LHCN-M2 (cell line): ENCODE measurements at places on chromosomes 6 and 20.

DNA sequence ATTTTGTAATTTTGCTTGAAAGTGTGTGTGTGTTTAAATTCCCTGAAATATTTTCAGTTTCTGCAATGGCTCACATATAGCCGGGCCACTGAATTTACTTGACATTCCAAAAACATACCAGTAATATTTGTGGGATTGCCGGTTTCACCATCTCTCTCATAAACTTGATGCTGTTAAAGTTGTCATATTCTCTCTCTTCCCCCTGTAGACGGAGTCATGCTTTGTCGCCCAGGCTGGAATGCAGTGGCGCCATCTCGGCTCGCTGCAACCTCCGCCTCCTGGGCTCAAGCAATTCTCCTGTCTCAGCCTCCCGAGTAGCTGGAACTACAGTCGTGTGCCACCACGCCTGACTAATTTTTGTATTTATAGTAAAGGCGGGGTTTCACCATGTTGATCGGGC is 122.1 kb downstream of the TIAM2 start:
- peak; percentile 79 for DNase-seq

- DNase-seq: peak; percentile 43
Observed at GRCh38 chr20:44961870-44962267, 1.7 kb upstream of the TOMM34 start.

- DNase-seq: peak; percentile 66
Observed at GRCh38 chr20:53752971-53753879, 159.6 kb upstream of the ZNF217 start.

GRCh38 chr6:108589244-108589791 is 28.6 kb downstream of the FOXO3 start:
- peak; percentile 84 for DNase-seq

- no peak for DNase-seq
Observed at GRCh38 chr6:14094721-14095120, 22.9 kb upstream of the CD83 start.

DNA sequence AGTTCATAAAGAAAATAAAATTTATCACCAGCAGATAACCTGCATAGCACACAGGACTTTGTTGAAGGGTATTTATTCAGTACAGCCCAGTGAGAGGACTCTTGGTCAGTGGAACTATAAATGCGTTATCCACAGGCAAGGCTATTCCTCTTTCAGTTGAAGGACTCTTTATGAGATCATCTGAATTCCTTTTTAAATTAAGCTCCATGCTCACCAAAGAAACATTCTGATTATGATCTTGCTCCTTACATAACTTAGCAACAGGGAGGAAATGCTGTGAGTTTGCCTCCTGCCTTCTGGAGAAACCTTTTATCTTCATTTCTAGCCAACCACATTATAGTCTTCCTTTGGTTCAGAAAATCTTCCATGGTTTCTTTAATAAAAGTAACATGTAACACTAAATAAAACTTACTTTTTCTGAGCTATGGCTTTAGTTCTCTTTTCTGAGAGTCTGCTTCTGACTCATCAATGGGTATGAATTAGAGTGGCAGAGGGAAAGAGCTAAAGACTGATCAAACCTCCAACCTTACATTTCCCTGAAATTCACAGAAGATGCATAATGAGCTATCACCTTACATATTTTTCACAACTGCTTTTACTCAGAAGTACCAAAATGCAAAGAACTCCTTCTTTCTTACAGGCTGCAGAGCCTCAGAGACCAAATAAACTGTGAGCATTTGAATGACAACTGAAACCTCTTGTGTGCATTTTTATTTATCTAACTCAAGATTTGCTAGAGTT is 267.2 kb downstream of the ADGRG6 start:
- DNase-seq: peak; percentile 56

DNA sequence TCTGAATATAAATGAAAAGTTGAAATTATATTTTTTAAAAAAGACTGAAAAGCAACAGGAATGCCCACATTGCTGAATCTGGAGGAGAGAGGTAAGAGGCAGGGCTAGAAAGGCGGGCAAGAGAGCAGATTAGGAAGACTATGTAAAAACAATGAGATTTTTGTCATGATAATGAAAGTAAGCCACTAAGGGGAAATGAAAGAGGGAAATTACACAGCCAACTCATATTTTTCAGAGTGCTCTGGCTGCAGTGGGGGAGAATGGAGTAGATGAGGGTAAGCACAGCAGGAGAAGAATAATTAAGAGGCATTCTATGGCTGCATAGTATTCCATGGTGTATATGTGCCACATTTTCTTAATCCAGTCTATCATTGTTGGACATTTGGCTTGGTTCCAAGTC is 281.9 kb downstream of the PKHD1 start:
- DNase-seq: no peak

DNA sequence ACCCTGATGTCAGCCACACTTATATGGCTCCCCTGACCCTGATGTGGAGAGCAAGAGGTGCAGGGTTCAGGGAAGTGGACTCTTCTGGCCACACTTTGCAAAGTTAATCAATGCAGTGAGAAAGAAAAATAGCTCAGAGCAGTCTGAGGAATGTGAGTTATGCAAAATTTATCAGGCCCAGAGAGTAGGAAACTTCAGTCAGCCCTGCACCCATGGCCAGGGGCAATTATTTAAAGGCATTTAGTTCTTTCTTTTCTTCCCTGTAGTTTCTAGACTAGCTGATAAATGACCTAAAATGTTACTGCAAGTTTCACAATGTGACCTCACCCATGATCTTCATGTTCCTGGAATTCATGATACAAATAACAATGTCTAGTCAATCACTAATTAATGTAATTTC is 143.7 kb upstream of the GGTLC1 start:
- no peak for DNase-seq

DNA sequence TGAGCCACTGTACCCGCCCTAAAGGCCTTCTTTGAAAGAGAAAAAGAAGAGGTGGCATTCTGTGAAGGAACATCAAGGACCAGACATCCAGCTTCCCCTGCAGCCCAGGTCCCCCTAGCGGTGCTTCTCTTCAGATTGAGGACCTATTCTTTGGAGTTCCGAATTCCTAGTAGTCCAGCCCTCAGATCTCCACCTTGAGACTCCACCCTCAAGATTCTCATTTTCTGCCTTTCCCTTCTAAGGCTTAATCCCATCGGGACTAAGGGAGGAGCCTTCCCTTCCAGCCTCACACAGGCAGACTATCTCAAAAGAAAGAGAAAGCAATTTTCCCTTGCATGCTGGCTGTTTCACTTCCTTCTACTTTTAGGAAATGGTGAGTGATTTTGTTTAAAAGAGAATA is 32.5 kb downstream of the MUC22 start:
- peak; percentile 44 for DNase-seq

DNA sequence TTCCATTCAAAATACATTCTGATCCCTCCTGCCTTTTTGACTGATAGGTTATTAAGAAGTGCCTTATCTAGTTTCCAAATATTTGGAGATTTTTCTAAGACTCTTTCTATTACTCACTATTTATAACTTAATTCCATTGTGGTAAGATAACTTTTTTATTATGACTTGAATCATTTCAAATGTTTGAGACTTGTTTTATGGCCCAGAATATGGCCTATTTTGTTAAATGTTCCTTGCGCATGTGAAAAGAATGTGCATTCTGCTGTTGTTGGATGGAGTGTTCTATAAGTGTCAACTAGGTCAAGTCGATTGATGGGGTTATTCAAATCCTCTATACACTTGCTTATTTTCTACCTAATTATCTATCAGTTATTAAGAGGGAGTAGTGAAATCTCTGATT is 13.1 kb upstream of the TCP11 start:
- no peak for DNase-seq

DNA sequence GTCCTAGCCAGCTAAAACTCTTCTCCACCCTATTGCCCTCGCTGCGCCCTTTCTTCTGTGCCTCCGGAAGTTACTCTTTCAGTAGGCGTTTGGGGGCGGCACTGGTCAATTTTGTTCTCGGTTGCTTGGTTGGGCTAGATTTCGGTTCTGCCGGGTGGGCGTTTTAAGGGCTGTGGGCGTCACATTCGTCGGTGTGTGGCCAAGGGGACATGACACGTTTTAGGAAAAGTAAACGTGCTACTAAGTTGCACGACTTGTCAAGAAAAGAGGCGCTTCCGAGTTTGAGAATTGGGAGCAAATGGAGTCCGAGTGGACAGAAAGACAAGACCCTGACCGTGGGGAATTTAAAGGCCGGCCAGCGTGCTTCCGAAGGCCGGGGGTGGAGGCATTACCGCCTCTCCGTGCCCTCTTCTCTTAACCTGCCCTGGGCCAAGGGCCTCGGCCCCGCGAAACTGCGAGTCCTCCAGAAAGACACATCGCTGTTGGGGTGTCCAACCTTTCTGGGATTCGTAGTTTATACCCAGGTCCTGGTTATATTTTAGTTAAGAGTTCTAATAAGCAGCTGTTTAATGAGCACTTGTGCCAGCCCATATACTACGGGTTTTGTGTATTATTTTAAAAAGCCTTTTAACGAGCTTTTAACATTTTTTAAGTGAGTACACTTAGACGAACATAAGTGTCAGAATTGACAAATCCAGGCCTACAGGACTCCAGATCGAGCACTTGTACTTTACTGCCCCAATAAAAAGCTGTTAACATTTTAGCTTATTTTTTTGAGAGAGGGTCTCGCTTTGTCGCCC is 664 bp upstream of the BAG6 start:
- no peak for DNase-seq
